ENCODE measurements at places on chromosomes 3 and 15.

DNA sequence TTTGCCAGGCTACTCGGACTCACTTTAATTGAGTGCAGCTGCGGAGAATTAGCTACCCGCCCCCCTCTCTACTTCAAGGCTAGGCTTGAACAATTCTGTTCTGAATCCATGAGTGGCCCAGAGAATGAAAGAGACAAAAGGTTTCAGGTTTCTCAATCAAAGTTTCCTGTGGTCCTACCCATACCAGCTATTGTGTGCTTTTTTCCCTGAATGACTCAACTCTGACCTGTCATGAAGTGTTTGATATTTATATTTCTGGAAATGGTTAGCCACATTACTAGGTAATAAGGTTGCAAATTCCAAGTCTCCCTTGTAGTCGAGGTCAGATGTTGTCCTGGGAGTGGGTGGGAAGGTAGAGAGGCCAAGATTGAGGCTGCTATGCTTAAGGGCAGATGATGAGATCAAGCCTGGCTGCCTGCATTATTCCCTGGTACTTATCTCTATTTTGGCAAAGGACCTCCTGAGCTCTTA, 392.7 kb upstream of the TBL1XR1 start:
- no peak for DNase-seq

GRCh38 chr3:138946663-138947494, at the start of the genes FOXL2 and FOXL2NB:
TSS of gene FOXL2 (minus strand) at chr3:138947137. CDS start at chr3:138946722, 415 bp downstream.
TSS of gene FOXL2NB (plus strand) at chr3:138947217. CDS start at chr3:138947365, 148 bp downstream.
- DNase-seq = peak; percentile 27

GRCh38 chr3:123618076-123618708, 33.3 kb upstream of the HACD2 start:
- DNase-seq = no peak

DNA sequence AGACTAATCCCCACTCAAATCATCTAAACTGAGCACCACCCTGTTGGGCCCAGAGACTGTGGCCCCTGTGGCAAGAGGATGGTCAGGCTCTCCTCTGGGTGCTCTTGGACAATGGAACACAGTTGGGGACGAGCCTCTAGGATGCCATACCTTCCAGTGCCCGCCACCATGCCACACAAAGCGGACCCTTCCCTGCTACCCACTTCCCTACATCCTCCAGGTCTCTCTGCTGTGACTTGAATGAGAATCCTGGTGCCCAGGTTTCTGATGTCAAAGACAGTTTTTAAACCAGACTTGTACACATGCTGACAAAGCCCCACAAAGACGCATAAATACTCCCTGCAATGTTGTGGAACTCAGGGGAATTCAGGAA, 4.7 kb downstream of the CCDC51 start:
- DNase-seq = no peak

DNA sequence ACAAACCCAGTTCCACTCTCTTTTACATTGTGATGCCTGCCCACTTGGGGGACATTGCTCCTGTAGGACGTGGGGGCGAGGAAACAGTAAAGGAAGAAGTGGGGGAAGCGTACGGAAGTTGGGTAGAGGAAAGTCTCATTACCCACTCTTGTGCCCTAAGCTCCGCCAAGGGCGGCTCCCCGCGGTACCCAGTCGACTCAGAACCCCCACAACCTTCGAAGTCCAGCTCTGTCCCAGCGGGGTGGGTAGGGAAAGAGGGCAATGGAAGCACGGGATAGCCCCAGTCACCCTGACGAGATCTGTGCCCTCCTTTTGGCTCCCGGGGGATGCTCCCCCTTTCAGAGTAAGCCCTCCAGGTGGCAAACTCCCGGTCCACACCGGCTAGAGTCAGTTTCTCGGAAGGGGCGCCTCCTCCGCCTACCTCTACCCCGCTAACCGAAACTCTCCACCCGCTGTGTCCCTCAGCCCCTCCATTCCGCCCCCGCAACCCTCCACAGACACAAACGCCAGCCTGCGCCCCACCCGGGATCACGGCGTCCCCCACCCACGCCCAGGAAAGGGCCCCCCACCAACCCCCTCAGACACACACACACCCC, 527 bp downstream of the CSNK1G1 start:
- DNase-seq = peak; percentile 10

- no peak for DNase-seq
These were observed 9.3 kb downstream of the RFTN1 start for GRCh38 chr3:16504242-16504641.

Data from stimulated activated CD4-positive, alpha-beta T cell treated with anti-CD3 and anti-CD28 coated beads, Interleukin-4, amount 100 ng/mL, for 1 hour (primary cell).